ENCODE measurements at places on chromosomes 12 and 14.

DNA sequence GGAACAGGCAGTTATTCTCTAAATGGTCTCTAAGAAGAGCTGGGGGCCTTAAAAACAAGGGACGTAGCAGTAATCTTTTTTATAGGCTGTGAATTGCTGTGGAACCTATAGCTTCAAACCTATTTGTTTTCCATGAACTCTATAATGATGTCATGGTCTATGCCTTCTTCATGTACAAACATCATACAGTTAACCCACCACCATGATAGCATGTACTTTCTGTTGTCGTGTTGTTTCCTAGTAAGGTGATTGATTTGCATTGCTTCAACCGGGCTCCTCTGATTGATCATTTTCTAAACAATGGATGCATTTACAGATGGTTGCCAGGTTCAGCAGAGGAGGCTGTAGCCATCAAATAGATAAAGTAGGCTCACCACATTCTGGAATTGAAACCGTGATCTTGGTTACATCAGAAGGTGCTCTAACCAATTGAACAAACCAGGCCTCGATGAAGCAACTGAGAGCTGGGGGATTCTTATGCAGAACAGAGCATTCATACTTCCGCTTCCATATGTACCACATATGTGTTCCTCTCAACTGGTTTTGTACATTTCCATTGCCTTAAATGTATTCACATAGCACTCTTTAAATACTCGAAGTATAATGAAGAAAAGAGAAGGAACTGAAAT, 25.6 kb upstream of the PCNX1 start:
- no peak for DNase-seq

DNA sequence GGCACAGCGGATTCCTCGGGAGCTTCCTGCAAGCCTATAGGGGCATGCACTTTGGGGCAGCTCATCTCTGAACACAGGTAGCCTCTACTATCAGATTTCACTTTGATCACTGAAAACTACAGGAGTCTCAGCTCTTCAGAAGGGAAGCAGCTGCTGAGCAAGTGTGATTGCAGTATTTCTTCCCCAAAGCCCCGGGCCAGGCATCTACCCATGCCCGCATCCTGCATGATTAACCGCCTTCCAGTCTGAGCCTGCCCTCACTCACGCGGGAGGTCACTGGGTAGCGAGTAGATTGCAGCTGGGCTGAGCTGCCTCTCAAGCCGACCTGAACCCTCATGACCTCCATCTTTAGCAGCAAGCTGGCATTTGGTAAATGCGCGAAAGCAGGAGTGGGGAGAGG, 334.7 kb downstream of the DPF3 start:
- no peak for DNase-seq

GRCh38 chr12:118034429-118035189, 18.1 kb downstream of the RFC5 start:
- DNase-seq, result no peak

GRCh38 chr14:22569106-22569736, 19.8 kb downstream of the DAD1 start:
- no peak for DNase-seq

DNA sequence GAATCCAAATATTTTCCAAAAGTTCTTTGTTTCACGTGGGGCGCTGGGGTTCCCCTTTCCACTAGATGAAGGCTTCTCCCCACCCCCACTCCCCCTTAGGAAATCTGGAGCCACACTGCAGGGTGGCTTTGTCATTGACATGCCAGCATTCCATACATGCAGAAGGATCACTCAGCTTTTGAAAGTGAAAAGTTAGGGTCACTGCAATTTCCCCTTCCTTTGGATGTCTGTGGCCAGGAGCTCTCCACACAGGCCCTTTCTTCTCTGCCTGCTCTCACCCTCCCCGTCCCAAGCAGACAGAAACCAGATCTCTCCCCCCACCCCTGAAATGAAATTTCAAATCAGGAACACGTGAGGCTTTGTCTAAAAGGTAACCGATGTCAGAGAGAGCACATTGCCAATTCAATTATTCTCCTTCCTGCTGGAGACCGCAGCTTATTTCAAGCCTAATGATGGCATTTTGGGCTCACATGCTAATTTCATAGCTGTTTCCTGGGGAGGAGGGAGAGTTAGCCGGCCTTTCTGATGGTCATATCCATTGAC, 153.9 kb upstream of the RFLNA start:
- no peak for DNase-seq

GRCh38 chr14:87952307-87953094, 40.5 kb downstream of the GALC start:
- DNase-seq, result peak; percentile 39

GRCh38 chr12:131054345-131055092, 100.8 kb downstream of the ADGRD1 start:
- DNase-seq, result no peak

DNA sequence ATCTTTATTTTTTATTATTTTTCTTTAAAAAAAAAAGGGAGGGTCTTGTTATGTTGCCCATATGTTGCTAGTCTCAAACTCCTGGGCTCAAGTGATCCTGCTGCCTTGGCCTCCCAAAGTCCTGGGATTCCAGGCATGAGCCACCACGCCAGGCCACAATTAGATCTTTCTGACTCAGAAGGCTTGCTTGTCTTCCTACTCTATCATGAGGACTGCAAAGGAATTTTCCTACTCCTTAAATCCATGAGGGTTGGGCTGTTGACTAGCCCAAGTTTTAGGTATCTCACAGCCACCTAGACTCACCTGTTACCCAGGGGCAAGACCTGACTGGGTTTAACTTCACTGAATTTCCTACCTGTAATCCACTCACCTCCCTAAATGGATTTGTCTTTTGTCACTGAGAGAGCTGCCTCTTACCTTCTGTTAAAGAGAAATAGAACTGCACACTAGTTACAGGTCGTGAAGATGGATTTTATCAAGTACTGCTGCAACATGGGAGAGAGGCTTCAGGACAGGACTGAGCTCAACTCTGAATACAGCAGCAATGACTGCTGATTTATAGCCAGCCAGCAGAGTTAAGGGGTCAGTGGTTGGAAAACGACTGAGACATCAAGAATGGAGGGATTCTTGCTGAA, 72.3 kb downstream of the B4GALNT3 start:
- DNase-seq, result no peak

DNA sequence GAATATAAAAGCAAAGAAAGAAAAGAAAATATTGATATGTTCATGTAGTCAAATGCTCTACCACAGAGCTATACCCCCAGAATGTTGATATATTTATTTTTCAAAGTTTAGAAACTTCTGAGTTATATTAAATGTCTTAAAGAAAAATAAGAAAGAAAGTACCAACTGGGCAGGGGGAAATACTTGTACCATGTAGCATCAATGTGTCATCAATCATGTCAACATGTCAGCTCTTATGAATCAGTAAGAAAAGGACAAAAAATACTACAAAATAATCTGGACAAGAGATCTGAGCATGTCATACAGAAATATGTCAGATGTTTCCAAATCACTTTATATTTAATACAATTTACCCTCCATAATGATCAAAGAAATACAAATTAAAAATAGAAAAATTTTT, 595.1 kb upstream of the ATP2B1 start:
- no peak for DNase-seq

DNA sequence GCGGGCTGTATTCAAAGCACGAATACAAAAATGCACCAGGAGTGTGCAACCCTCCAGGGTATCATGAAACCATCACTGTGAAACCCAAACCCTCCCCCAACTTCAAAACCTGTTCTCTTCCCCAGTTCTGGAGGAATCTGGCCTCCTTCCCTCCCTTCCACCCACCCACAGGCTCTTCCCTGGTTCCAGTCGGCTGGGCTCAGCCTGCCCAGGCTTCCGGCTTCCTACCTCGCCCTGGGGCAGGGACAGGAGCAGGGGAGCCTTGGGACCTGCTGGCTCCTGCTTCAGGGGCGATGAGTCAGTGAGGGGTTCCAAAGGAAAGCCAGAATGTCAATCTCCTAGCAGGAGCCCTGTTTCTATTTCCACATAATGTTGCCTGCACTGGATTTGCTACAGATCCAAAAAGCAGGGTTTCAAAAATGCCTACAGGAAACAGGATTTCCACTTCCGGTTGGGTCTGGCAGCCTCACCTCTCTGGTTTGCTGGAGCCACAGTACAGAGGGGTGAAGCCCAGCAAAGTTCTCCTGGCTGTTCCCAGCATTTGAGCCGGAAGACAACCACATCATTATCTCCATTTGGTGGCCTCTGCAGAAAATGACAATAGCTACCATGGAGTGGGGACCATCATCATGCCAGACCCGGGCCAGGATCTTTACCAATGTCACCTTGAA, 278.3 kb downstream of the DPF3 start:
- DNase-seq, result no peak

GRCh38 chr14:103516426-103517173, 6.0 kb downstream of the CKB start:
- DNase-seq, result no peak

DNA sequence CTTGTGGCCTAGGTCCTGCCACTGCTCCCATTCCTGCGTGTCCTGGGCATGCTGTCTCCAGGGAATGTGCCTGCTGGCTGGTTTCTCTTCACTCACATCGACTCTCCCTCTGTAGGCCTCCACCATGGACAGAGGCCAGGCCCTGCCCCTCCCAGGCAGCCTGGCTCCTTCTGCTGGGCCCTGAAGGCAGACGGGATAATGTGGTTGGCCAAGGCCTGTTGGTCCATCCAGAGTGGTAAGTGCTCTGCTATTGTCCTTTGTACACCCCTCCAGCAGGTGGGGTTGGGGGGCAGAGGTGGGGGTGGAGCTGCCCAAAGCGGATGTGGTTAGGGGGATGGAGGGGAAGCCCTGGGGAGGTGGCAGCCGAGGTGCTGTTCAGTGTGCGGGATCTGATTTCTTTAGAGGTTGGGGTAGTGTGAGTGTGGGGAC, 9.5 kb upstream of the NR4A1 start:
- peak; percentile 38 for DNase-seq

DNA sequence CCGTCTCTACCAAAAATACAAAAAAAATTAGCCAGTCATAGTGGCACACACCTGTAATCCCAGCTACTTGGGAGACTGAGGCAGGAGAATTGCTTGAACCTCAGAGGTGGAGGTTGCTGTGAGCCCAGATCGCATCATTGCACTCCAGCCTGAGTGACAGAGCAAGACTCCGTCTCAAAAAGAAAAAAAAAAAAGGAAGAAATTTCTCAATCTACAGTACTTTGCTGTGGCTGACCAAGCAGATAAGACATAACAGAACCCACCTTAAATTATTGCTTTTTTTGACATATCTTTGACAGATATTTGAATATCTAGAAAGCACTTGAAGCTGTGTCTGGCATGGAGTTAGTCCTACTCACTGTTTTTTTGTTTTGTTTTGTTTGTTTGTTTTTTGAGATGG, 34.9 kb upstream of the HNF1A start:
- no peak for DNase-seq

DNA sequence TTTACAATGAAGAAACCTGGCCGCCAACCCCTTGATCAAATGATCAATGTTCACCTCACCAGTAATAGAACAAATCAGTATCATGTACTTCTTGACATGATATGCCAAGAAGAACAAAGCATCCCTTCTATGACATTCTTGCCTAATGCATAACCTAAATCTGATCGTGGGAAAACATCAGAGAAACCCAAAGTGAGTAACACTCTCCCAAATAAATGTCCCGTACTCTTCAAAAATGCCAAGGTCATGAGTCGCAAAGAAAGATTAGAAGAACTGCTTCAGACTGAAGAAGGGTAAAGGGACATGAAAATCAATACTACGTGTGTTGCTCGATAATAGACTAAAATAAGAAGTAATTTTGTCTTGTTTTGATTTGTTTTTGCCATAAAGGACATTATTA, 11.4 kb upstream of the SLC25A3 start:
- no peak for DNase-seq

GRCh38 chr12:100868487-100868886, 73.9 kb downstream of the ANO4 start:
- no peak for DNase-seq

- no peak for DNase-seq
These were observed 98.9 kb downstream of the RERG start for GRCh38 chr12:15122344-15122743.

DNA sequence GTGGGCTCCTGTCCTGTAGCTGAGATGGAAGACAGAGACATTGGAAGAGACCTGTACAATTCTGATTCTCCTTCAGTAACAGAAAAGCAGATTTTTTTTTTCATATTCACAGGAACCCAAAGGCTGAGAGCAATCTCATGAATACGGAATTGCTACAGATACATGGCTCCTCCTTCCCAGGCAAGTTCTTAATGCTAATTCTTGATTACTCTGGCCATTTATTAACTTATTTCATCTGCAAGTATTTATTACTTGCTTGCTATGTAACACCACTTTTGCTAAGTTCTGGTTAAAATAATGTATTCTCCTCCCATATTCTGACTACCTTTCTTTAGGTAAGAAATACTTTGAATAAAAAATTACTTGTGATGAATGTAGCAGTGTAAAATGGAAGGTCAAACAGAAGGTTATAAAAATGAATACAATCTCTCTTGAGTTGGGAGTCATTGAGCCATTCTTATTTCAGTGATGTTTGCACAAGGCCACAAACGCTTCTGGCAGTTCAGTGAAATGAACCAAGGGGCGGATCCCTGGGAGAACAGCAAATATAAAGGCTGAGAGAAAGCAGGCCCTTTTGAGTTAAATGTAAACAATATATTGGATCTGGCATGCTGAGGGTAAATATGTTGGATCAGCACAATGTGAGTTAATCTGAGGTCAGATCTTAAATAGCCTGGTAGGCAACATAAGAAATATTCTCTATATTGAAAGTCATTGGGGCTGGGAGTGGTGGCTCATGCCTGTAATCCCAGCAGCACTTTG, 37.6 kb downstream of the MUCL1 start:
- DNase-seq, result no peak

- no peak for DNase-seq
These were observed 200.2 kb downstream of the TTC8 start for GRCh38 chr14:89024691-89025090.

Data from CD4-positive, alpha-beta T cell treated with Interleukin-6 at 100 ng/mL for 8 hours (primary cell).